ENCODE measurements at places on chromosomes 5 and 9. TPM values are rescaled to one million over a fixed set of nuclear protein-coding genes. Genes with fewer than 3 reads are reported as not detected.

DNA sequence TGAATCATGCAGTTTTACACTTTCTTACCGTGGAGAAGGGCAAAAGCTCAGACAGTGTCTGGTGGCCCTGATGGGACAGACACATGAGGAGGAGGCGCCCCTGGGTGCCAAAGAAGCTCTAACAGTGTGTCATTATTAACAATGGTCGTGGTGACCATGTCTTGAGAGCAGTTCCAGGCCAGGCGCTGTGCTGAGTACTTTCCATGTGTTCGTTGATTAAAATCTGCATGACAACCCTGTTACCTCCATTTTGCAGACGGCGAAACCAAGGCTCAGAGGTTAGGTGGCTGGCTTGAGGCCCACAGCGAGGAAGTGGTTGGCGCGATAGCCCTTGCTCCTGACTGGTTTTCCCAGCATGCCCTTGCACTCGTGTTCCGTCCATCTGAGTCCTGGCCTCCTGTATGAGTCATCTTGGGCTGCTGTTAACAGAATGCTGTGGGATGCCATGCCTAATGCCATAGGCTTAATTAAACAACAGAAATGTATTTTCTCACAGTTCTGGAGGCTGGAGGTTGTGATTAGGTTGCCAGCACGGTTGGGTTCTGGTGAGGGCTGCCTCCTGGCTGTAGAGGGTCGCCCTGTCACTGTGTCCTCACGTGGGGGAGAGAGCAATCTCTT, 92.0 kb downstream of the AMBP start:
- no peaks in the 10 kb centered on the region for H3K27me3 ChIP-seq
- H3K4me1 ChIP-seq, result no peaks in the 10 kb centered on the region
- H3K4me3 ChIP-seq, result no peak overlapping the region

DNA sequence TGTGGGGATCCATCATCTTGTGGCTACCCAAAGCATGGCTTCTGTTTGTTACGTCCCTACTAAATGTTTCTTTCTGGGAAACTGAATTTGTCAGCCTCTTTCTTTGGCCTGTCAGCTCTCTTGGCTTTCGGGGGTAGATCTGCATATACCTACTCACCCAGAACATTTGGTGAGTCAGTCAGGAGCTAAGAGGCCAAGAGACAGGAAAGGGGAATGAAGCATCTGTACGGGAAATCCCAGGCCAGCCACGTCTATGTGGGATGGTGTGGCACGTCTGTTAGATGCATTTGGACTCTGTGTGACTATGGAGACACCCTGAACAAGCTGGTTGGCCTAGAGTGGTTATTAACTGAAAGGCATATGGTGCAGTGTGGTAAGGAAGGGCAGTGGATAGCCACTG, 58.1 kb downstream of the CDO1 start:
- no peak overlapping the region for H3K27ac ChIP-seq
- no peaks in the 10 kb centered on the region for H3K4me1 ChIP-seq
- H3K4me3 ChIP-seq, result no peak overlapping the region
- DNase-seq, result no peak
- H3K36me3 ChIP-seq, result no peaks in the 10 kb centered on the region
- peaks cover 3% of the 10 kb centered on the region for H3K27me3 ChIP-seq

GRCh38 chr5:133902511-133903118, 65.8 kb downstream of the C5orf15 start:
- H3K36me3 ChIP-seq, result no peaks in the 10 kb centered on the region
- H3K4me3 ChIP-seq, result no peak overlapping the region
- DNase-seq, result no peak
- H3K4me1 ChIP-seq, result no peaks in the 10 kb centered on the region

- no peak for DNase-seq
- H3K4me3 ChIP-seq, result no peak overlapping the region
- H3K27ac ChIP-seq, result no peak overlapping the region
- H3K27me3 ChIP-seq, result peaks cover 2% of the 10 kb centered on the region
- H3K36me3 ChIP-seq, result peaks cover 7% of the 10 kb centered on the region
Observed at GRCh38 chr5:115189866-115190265, 20.2 kb upstream of the TRIM36 start.

CDH9 gene
- not detected for polyA plus RNA-seq

BNC2 gene
- 6.5 TPM for polyA plus RNA-seq
